Mammary epithelial cell (primary cell): ENCODE measurements at places on chromosomes 1 and 21.

DNA sequence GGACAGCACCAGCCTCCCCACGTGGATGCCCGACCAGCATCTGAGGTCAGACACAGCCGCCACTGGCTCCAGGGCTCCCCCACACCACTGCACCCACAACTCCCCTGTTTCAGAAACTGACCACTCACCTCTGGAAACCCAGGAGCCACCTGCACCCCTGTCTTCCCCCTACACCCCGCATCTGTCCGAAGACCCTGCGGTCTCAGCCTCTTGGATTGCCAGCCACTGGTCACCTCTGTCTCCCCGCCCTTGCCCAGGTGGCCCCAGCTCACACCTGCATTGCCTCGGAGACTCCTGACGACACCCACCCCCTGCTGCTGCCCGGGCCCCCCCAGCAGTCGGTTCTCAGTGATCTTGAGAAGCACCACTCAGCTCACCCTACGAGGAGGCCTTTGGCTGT is 21.3 kb upstream of the NPHP4 start:
- DNase-seq = no peak

- DNase-seq = peak; percentile 49
Measured at GRCh38 chr1:31745096-31745945, 18.8 kb downstream of the ADGRB2 start.

- DNase-seq = no peak
Measured at GRCh38 chr1:1955621-1956094, 36.6 kb upstream of the TMEM52 start.

DNA sequence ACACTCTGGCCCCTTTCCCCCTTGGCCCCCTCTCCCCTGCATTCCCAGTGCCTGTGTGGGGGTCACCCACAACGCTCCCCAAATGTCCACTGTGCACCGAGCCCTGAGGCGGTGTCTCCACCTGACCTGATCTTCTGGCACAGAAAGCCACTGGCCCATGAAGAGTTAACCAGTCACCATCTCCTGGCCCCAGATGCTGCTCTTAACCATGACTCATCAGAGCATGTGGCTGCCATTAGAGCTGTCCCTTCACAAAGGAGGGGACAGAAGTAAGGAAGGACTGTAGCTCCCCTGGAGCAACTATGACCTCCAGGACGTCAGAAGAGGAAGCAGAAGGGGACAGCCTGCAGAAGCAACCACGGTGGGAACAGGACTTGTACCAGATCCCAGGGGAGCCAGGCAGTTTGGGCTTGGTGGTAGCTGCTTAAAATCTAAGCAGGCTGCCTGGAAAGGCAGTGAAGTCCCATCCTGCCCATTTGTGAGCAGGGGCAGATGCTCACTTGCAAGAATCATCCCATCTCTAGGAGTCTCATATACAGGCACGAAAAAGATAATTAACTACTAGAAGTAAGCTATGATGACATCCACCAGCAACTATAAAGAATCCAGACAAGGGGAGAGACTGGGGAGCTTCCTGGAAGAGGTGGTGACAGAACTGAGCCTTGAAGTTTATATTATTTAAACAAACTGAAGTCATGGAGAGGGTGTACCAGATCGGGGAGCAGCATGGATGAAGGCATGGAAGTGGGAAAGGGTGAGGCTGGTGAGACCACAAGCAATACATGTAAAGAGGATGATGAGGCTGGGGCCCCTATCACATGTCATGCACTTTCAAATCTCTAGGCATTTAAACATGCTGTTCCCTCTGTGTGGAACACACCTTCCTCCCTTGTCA is 1.1 kb upstream of the TTC39A start:
- peak; percentile 16 for DNase-seq

- no peak for DNase-seq
Measured at GRCh38 chr1:244297087-244297486, 154.6 kb downstream of the ADSS2 start.

DNA sequence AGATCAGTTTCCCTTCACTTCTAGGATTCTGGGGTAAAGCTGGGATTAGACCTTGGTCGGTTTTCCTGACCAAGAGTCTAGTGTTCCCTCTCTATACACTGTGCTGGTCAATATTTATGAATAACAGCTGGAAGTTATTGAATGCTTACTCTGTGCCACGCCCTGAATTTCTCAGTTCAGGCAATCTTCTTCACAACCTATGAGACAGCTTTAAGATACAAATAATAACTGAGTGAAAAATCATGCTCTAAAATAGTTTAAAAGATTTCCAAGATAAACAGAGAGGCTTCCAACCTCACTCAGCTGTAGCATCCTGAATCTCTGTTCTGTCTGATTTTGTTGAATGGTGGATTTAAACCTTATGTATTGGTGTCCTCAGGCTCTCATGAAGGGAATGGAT is 72.2 kb downstream of the GNG12 start:
- no peak for DNase-seq

DNA sequence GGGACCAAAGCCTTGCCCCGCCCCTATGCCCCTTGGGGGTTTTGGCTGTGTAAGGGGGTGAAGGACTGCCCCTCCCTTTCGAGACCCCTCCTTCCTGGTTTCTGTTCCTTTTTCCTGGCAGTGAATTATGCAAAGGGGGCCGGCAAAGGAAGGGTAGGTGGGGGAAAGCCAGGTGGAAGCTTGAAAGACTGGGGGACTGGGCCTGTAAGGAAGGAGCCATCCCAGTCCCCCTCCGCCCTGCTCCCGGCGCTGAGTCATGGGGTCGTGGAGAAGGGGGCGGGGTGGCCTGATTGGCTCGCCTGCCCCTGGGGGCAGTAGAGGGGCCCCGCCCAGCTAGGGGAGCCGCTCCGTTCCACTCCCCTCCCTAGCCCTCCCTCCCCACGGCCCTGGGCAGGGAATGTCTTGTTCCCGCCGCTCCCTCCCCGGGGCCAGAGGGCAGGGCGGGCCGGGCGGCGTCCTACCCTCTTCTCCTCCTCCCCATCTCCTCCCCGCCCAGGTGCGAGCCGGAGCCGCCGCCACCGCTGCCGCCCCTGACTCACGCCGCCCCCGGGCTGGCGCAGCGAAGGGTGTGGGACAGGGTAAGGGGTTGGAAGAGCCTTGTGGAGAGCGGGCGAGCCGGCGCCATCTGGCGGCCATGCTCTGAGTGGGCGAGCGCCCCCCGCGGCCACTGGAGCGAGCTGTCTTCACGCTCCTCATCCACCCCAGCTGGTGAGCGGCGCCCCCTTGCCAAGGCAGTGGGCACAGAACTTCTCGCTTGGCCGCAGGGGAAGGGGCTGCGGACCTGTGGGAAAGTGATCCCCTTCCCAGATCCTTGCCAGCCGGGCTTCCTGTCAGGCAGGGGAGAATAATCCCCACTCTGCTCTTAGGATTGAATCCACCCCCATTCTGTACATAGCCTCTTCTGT is 14.7 kb downstream of the ZBTB7B start:
- peak; percentile 99 for DNase-seq

- DNase-seq = no peak
Measured at GRCh38 chr21:19440792-19441655, 1037.4 kb upstream of the TMPRSS15 start.

DNA sequence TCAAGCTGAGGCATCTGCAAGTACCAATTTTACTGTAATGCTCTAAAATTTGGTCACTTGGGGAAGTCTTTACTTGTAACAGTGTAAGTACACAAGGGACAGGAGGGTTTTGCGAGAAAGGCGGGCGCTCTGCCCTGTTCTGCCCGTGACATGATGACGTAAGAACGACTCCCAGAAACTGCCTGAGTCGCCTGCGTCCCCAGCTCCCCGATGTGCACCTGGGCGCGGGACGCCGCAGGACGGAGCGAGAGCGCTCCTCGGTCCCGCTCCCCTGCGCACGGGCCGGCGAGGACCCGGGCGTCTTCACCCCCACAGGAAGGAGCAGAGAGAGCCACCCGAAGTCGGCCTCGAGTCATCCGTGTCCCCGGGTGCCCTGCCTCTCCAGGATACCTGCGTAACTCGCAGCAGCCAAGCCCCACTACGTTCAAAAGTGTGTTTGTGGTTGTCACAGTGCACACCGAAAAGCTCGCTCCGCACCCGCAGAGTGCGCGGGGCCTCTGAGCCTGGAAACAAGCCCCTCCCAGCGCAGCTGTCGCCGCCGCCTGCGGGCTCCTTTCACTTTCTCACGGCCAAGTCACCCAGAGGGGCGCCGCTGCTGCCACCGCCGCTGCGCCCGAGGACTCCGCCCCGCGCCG is 3.3 kb upstream of the ZBTB18 start:
- peak; percentile 61 for DNase-seq

GRCh38 chr1:51792864-51793263 is 85.7 kb downstream of the NRDC start:
- DNase-seq = peak; percentile 44

DNA sequence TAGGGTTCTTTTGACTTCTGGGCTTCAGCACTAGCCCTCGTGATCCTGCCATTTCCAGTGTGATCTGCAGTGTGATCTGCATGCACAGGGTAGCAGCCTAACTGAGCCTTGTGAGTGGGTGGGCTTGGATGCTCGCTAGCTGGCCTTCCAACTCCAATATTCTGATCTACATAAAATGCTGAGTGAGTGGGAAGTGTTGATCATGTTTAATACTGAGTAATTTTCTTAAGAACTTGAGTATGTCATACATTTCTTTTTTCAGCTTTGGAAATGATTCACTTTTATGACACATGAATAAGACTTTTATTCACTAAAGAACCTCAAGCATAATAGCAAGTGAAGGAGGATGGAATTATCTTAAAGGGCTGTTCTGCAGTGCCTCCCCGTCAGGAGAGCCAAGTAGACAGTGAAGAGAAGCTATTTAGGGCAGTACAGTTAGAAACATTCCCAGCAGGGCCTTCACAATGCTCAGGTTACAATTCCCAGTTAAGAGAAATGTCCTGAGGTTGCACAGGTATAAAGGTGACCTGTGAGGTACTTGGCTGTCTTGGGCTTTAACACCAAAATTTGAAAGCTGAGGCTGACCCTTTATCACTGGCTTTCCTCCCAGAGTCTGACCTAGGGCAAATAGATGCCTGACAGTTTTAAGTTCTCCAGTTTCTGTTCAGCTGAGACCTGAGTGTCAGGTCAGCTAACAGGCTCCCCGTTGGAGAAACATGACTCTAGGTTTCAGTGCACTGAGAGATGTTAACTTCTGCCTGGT is 29.1 kb upstream of the LRRC8C start:
- peak; percentile 66 for DNase-seq

DNA sequence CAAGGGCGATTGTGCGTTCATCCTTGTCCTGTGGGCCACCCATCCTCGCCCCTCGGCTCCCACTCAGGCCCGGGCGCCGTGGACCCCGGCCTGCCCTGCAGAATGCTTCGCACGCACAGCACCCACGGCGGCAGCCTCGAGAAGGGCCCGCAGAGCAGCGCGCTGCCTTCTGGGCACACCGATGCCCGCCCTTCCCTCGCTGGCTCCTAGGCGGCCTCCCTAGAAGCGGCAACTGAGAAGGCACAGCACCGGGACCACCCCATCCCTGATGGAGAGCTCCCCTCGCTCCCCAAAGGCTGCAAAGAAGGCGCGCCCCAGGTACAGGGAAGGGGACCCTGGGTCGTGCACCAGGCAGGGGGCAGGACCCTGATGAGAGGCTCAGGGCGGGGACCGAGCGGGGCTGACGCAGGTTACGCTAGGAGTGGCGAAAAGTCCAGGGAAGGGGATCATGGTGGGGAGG is 971 bp downstream of the CAPZB start:
- DNase-seq = no peak

- no peak for DNase-seq
Measured at GRCh38 chr1:179101566-179101965, 19.7 kb downstream of the TOR3A start.

- no peak for DNase-seq
Measured at GRCh38 chr1:71462247-71462646, 381.4 kb upstream of the ZRANB2 start.

DNA sequence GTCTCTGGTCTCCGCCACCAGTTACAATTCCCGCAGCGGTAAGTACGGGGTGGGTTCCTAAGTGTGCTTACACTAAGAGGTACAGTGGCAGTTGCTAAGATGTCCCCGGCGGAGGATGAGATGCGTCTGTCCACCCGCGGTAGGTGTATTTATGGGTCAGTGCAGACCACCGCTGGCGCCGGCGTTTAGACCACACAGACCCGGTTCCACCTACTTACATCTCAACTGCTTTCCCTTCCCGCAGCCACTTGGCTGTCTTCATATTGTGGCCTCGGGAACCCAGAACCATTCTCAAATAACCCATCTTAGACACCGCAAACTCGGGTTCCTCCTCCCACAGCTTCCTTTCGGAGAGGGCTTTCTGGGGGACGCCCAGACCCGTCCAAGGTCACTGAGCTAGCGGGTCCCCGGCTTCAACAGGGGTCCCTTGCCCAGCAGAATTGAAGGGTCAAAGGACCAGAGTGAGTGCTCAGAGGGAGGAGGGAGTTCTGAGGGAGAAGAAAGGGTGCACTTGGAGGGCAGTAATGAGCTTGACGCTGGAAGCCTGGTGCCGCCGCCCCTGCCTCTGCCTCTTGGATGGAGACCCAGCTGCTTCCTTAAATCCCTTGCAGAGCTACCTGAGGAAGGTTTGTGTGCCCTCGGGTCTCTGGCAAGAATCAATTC is 8.6 kb downstream of the NR5A2 start:
- no peak for DNase-seq

DNA sequence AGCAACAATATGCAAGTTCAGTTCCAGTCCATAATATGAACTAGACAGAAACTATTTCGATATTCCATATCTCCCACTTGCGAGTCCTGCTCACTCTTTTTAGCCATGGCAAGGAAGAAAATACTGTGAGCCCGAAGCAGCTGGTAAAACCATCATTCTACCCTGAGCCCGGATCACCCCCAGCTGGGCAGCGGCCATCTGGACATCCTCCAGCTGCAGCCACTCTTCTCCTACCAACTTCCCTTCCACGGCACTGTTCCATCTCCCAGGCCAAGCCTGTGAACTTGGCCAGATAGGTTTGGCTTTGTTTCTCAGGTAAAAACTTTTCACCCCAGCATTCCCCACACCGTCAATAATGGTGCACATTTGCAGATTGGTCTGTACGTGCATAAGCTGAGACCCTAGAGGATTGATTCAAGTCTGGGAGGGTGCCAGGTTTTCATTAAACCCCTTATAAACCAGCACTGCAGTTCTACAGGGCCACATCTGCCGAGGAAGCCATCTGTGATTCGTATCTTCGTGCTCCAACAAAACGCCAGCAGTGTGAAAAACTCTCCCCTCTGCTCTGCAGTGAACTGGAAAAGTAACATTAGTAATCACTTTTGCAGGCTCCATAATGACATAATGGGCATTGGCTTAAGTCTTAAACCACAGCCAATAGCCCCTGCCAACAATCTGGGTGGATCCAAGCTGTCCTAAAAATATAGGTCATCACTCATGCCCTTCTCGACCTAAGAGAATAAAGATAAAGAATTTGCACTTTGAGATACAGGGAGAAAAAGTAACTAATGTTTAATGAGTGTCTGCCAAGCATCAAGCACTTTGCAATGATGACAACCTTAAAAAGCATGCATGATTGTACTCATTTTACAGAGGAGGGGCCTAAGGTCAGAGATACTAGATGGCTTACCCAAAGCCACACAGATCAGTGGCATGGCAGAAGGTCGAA is 205.1 kb downstream of the PLPP3 start:
- no peak for DNase-seq
